T-helper 1 cell treated with Interleukin-12 subunit alpha and Interleukin-12 subunit beta and Interleukin-4 antibody, amounts not matched to agents 30 ng/mL and 1 ng/mL, for 36 hours (primary cell): ENCODE measurements at places on chromosomes 7 and 10. TPM values are rescaled to one million over a fixed set of nuclear protein-coding genes. Genes with fewer than 3 reads are reported as not detected.

Gene MALSU1
- total RNA-seq: 49.2 and 56.2 TPM in 2 replicates

Gene SLC39A12
- not detected in 2 replicates for total RNA-seq

Gene EIF3A
- total RNA-seq: 148 and 149 TPM in 2 replicates

Gene ABCB4
- total RNA-seq: not detected in 2 replicates

Gene ENO4
- not detected in 2 replicates for total RNA-seq

Gene PON3
- not detected in 2 replicates for total RNA-seq

Gene FEZF1
- total RNA-seq: not detected in 2 replicates

Gene ZNF488
- total RNA-seq: not detected in 2 replicates

Gene PHKG1
- 1.5 and 2.0 TPM in 2 replicates for total RNA-seq

Gene GDF10
- not detected in 2 replicates for total RNA-seq

Gene STK31
- 0.10 and 0.29 TPM in 2 replicates for total RNA-seq

Gene EGFR
- not detected in 2 replicates for total RNA-seq

Gene UBTD1
- total RNA-seq: 0.90 and 1.5 TPM in 2 replicates

Gene ZNF438
- 3.1 and 3.8 TPM in 2 replicates for total RNA-seq

Gene TAC1
- total RNA-seq: not detected in 2 replicates

Gene WNT8B
- total RNA-seq: 0.20 TPM in 1 of 2 replicates, not detected in the other

Gene TBX20
- 0.22 and 0.25 TPM in 2 replicates for total RNA-seq

Gene PAX4
- total RNA-seq: not detected in 2 replicates

Gene BTBD16
- not detected in 2 replicates for total RNA-seq

Gene TAS2R3
- total RNA-seq: 0.88 and 1.4 TPM in 2 replicates

Gene GRID1
- not detected in 2 replicates for total RNA-seq

Gene MEOX2
- total RNA-seq: not detected in 2 replicates

Gene FAM24A
- total RNA-seq: not detected in 2 replicates

Gene ZRANB1
- 13.3 and 15.3 TPM in 2 replicates for total RNA-seq

Gene PTPRZ1
- not detected in 2 replicates for total RNA-seq

Gene NXPH1
- not detected in 2 replicates for total RNA-seq

Gene ODAD2
- not detected in 2 replicates for total RNA-seq
